Activated CD8-positive, alpha-beta memory T cell treated with anti-CD3 and anti-CD28 coated beads for 48 hours (primary cell): ENCODE measurements at places on chromosomes 12 and 14.

- DNase-seq = no peak
Measured at GRCh38 chr12:31574803-31575575, 15.9 kb downstream of the DENND5B start.

DNA sequence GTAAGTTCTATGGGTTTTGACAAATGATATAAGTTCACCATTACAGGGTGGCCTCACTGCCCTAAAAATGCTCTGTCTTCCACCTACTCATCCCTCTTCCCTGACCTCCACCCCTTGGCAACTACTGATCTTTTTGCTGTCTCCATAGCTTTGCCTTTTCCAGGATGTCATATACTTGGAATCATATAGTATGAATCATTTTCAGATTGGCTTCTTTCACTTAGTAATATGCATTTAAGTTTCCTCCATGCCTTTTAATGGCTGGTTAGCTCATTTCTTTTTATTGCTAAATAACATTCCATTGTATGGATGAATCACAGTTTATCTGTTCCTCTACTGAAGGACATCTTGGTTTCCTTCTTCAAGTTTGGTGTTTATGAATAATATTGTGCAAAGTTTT lies 14.0 kb upstream of the PEX5 start:
- DNase-seq = no peak

- no peak for DNase-seq
Measured at GRCh38 chr14:91280129-91280528, 35.6 kb upstream of the GPR68 start.

- DNase-seq = no peak
Measured at GRCh38 chr14:74713395-74713735, 421 bp downstream of the FCF1 start.

GRCh38 chr12:80778005-80778541 lies 61.4 kb downstream of the MYF5 start:
- DNase-seq = no peak

GRCh38 chr14:68477461-68478085 lies 315.3 kb downstream of the ZFP36L1 start:
- DNase-seq = no peak

- DNase-seq = no peak
Measured at GRCh38 chr12:111446631-111447570, 41.2 kb downstream of the SH2B3 start.

DNA sequence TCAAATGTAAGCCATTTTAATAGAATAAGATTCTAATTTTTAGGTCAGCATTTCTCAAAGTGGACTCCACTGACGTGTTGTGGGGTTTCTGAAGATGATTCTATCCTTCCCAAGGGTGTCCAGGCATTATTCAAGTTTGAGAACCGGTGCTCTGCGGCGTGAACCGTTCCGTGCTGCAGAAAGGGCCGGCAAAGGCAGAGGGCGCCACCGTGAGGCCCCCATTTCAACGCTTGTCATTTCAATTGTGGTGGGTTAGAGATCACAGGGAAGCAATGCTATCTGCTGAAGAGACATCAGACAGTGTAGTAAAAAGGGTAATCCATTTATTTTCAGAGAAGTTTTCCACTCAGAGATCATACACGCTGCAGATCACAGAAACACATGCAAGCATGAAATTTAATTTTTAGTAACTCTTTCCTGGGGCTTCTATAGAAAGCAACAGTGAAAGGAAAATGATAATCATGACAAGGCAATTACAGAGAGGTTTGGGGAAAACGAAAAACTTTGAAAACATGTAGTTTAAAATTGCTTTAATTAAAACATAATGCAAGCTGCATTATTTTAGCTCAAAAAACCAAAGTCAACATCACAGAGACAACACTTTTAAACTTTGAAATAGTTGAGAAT lies 201.7 kb downstream of the EXOC5 start:
- DNase-seq = peak; percentile 10

GRCh38 chr14:78446807-78447206 lies 276.6 kb downstream of the NRXN3 start:
- no peak for DNase-seq

GRCh38 chr14:76268700-76269099 lies 107.2 kb upstream of the ESRRB start:
- DNase-seq = no peak

DNA sequence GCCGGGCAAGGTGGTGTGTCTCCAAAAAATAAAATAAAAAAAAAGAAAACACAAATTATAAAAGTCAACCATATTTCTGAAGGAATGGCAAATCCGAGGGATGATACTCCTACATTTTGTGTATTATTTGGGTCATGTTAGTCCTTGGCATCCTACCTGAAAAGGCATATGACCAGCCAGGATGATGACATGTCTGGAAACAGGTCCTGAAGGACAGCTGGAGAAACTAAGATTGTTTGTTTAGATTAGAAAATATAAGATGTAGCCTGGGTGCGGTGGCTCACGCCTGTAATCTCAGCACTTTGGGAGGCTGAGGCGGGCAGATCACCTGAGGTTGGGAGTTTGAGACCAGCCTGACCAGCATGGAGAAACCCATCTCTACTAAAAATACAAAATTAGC lies 47.6 kb upstream of the FOXJ2 start:
- no peak for DNase-seq
